Small intestine (tissue), 16 donors: ENCODE measurements at places on chromosomes 2 and 18.

DNA sequence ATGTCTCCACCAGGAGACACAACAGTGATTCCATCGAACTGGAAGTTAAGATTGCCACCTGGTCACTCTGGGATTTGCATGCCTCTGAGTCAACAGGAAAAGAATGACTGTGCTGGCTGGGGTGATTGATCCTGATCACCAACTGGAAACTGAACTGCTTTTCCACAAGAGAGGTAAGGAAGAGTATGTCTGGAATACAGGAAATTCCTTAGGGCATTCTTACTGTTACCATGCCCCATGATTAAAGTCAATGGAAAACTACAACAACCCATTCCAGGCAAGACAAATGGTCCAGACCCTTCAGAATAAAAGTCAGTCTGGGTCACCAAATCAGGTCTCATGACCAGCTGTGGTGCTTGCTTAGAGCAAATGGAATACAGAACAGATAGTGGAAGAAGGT, 12.0 kb upstream of the DDX1 start:
- DNase-seq, result no peak

DNA sequence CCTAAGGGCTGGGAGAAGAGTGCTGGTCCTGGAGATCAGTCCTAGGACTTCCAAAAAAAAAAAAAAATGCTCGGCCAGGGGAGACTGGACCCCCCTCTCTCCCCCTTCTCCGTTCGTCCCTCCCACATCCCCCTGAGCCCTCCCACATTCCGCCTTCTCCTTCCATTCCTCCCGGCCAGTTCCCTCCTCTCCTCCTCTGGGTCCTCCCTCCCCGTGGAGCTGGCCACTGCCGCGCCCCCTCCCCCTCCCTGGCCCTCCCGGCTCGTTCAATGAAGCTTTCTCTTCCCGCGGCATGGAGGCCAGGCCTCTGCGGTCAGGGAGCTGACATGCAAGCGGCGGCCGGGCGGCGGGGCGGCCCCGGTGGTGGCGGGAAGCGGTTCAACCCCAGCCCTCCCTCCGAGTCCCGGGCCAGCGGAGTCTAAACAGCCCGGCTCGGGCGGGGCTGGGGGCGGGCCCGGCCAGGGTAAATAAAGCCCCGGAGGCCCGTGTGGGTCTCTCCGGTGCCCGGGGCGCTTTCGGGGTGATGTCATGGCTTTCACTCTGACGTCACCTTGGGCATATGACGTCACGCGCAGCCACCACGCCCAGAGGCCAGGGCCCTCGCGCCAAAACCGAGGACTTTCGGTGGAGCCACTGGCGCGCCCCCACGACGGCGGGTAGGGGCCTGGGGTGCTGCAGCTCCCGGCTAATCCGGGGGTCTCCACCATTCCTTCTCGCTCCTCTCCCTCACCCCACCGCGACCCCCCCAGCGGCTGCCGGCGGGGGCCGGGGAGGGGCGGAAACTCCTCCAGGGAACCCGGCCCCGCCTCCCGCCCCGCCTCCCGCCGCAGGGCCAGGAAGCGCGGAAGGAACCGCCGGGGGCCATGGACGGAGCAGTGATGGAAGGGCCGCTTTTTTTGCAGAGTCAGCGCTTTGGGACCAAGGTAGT, at the start of the genes DOK1 and LOXL3:
Gene DOK1 (plus strand): TSS at position 829 of the 928 bp plus-strand sequence. CDS start 35 bp downstream, at position 864.
Gene LOXL3 (minus strand): TSS at position 51 of the 928 bp plus-strand sequence. CDS start 1,308 bp downstream, outside the sequence.
- peak; percentile 86 for DNase-seq

GRCh38 chr2:10419553-10420257, 28.4 kb downstream of the ODC1 start:
- no peak for DNase-seq

DNA sequence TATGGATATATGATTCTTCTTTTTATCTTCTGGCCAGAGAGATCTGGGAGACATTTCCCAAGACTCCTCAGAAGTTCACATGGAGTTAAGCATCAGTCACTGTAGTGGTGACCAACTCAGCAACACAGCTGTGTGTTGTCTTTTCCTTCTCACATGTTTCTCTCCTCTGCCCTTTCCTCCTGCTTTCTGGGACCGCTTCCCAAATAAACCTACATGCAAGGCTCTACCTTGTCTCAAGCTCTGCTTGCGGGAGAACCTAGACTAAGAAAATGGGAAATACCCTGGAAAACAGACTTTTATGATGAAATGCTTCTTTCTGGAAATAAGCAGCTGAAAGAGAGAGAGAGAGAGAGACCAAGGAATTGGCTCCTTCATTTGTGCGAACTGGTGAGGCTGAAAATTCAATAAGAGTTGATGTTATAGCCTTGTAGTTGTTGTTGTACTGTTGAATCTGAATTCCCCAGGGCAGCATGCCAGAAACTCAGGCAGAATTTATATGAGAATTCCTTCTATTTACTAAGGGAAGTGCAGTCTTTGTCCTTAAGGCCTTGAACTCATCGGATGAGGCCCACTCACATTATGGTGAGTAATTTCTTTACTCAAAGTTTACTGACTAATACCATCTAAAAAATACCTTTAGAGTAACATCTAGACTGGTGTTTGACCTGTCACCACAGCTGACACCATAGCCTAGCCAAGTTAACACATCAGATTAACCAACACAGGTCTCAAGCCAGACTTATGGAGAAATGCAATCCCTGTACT, 22.7 kb upstream of the DSC1 start:
- no peak for DNase-seq

GRCh38 chr2:10914272-10914693, 2.5 kb downstream of the KCNF1 start:
- peak; percentile 44 for DNase-seq

- DNase-seq, result peak; percentile 44
These were observed 902 bp downstream of the MCFD2 start for GRCh38 chr2:46914578-46915230.

DNA sequence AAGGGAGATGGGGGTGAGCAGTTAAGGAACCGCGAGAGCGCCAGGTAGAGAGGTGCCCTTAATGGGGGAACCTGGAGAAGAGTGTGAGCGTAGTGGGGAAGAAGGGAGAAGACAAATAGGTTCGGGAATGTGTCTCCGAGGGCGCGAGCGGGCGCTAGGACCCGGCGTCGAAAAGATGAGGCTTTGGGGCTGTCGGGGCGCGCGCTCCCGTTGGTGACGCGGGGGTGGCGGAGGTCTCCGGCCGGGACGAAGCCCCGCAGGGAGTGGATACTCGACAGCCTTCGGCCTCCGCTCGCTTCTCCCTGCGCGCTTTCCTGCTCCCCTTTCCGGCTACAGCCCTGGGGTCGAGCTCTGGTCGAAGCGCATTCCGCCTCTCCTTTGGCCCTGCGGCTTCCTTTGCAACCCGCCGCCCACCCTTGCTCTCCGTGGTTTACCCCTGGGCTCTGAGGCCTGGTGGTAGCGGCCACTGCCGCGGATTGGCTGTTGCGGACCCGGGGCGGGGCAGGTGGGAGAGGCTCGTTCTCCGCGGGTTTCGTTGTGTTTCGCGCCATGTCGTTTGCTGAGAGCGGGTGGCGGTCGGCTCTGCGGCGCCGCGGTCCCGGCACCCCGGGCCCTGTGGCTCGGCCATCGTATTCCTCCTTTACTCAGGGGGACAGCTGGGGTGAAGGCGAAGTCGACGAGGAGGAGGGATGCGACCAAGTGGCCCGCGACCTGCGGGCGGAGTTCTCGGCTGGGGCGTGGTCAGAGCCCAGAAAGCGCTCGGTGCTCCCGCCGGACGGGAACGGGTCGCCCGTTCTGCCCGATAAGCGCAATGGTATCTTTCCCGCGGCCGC, at the start of gene ARL6IP6:
Gene ARL6IP6 (plus strand): TSS at position 545 of the 833 bp plus-strand sequence. CDS start 5 bp downstream, at position 550.
- DNase-seq, result peak; percentile 94

DNA sequence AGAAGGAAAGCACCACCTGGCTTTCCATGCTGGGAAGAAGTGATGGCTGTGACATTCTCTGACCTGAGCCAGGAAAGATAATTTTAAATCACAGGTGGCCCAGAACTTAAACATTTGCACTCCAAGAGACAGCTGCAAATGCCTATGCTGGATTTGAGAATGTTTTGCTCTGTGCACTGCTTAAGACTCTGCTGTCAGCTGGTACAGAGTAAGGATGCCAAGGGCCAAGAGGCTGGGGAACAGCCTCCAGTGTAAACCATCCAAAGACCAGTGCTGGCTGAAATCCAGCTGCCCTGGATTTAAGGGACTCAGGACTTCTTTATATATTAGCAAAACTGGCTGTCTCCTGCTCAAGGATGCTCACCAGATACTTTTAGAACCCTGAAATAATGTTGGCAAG, 3.9 kb downstream of the HOXD8 start:
- no peak for DNase-seq

GRCh38 chr2:201093573-201093972, 21.8 kb downstream of the NDUFB3 start:
- no peak for DNase-seq

- peak; percentile 96 for DNase-seq
These were observed 9.5 kb downstream of the SDC1 start for GRCh38 chr2:20215183-20216040.

DNA sequence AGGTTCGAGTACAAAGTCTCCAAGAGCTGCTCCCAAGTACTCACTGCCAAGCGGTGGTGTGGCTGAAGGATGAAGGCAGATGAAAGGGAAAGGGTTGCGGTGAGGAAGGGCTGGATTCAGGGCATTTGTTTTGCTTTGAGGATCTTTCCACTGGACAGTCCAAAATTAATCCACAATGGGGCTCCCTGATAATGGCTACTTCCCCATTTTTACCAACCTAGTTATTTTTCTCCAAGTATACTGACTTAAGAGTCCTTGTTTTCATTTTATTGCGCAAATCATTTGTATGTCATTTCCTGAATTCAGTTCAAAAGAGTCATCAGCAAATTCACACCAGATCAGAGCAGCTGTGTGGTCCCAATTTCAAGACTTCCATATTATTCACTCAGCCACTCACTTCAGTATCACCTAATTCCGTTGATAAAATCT, 464 bp upstream of the SESTD1 start:
- no peak for DNase-seq

- DNase-seq, result no peak
These were observed 66.8 kb downstream of the ACSL3 start for GRCh38 chr2:222927600-222927999.

GRCh38 chr2:152335726-152336118, 748 bp downstream of the FMNL2 start:
- no peak for DNase-seq

GRCh38 chr2:173150087-173150486, 74.4 kb downstream of the MAP3K20 start:
- DNase-seq, result no peak

- DNase-seq, result peak; percentile 76
These were observed 1.5 kb downstream of the CTDSP1 start for GRCh38 chr2:218400930-218401881.

DNA sequence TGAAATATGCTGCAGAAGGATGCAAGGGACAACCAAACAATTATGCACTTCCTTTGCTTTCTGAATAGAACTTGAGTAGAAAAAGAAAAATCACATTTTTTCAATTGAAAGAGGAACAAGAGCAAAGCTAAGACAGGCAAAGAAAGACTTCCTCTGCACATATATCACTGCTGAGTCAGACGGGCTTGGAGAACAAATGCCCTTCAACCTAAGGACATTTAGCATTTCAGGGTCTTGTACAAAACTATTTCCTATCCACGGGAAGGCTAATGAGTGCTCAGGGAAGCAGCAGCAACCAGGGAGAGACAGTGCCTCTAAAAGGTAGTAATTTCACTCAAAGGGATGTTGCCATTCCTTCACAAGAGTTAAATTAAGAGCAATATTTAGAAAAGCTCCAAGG, 570.0 kb upstream of the GCFC2 start:
- no peak for DNase-seq

- DNase-seq, result no peak
These were observed 39.9 kb upstream of the TSPYL6 start for GRCh38 chr2:54295911-54296310.

- peak; percentile 85 for DNase-seq
These were observed 151.2 kb downstream of the FMNL2 start for GRCh38 chr2:152485954-152486736.

- no peak for DNase-seq
These were observed 571.2 kb upstream of the TNP1 start for GRCh38 chr2:217430916-217431576.

DNA sequence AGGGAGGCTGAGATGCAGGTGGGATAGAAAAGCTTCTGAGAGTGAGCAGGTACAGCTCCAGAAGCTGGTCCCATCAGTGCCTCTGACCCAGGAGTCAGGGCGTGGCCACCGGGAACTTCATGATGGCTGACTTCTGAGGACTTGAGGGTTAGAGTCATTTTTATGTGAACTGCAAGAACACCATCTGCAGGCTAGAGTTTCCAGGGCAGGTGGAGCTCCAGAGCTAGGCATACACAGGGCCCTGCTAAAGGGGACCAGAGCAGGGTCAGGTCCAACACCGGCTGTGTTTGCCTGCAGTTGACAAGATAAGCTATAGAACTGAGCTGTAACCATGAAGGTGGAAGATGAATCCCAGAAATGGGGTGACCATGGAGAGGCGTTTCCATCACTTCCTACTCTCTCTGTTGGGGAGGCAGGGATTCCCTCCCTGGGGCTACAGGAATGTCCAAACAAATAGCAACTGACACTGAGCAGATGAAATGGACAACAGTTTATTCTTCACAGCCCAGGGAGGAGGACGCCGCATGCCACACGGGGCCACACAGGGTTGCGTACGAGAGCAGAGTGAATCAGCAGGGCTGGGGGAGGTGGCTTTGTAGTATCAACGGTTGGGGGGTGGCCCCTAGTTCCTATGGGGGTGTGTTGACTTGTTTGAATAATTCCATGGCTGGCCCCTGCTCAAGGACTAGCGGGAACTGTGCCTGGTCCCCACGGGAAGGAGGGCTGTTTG, 77.6 kb upstream of the ZNF516 start:
- DNase-seq, result no peak

DNA sequence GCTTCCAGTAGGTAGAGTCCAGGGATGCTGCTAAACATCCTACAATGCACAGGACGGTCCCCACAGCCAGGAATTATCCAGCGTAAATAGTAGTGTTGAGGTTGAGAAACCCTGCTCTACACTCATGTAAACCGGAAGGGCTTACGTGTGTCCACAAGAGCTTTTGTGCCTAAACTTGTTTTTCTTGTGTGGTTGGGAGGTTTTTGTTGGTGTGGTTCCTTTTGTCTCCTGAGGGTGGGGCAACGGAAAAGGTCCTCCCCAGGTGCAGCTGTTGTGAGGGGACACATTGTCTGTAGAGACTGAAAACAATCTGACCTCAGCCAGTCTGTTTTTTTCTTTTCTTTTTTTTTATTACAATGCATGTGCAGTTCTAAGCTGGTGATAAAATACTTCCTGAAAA, 72.7 kb upstream of the MGAT5 start:
- DNase-seq, result no peak

GRCh38 chr18:78632111-78632541, 347.5 kb upstream of the SALL3 start:
- DNase-seq, result no peak
